Thyroid gland (tissue), 4 donors: ENCODE measurements at places on chromosomes 7 and 10. TPM values are rescaled to one million over a fixed set of nuclear protein-coding genes. Genes with fewer than 3 reads are reported as not detected.

GRCh38 chr7:24365606-24366005 lies 81.6 kb downstream of the NPY start:
- no peak overlapping the region for H3K4me3 ChIP-seq
- H3K4me1 ChIP-seq: no peaks in the 10 kb centered on the region
- no peaks in the 10 kb centered on the region for H3K27me3 ChIP-seq
- no peaks in the 10 kb centered on the region for H3K36me3 ChIP-seq
- no peak overlapping the region for H3K27ac ChIP-seq

GRCh38 chr7:31958226-31958625 lies 112.0 kb downstream of the PDE1C start:
- H3K4me1 ChIP-seq: no peaks in the 10 kb centered on the region
- no peak overlapping the region for H3K4me3 ChIP-seq
- no peaks in the 10 kb centered on the region for H3K27me3 ChIP-seq
- no peak overlapping the region for H3K27ac ChIP-seq

GRCh38 chr10:28429045-28429444 lies 103.9 kb upstream of the WAC start:
- H3K4me3 ChIP-seq: no peak overlapping the region
- no peaks in the 10 kb centered on the region for H3K27me3 ChIP-seq
- H3K4me1 ChIP-seq: no peaks in the 10 kb centered on the region
- H3K27ac ChIP-seq: no peak overlapping the region
- H3K36me3 ChIP-seq: no peaks in the 10 kb centered on the region

DNA sequence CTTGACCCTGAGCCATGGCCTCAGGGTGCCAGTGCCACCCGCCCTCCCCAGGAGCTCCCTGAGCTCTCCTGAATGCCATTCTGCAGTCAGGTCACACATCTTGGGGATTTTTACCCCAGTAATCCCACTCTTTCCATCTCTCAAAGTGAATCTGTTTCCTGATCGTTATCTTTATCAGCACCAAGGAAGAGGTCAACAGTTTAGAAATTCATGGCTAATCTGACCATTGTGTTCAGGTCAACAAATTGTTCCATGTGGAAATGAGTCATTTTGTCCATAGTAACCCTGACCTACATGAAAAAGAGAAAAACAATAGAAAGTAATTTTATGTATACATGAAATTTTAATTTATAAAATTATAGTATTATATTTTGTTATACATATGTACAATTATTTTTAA lies 28.8 kb upstream of the ZNF488 start:
- H3K36me3 ChIP-seq: no peaks in the 10 kb centered on the region
- H3K4me1 ChIP-seq: no peaks in the 10 kb centered on the region
- no peak overlapping the region for H3K27ac ChIP-seq

Gene TDRD1
- 0.67 TPM for total RNA-seq

GRCh38 chr10:99779335-99779734 lies 3.1 kb upstream of the ABCC2 start:
- no peak for DNase-seq
- H3K27me3 ChIP-seq: no peaks in the 10 kb centered on the region
- H3K4me3 ChIP-seq: no peak overlapping the region
- H3K4me1 ChIP-seq: no peaks in the 10 kb centered on the region
- no peaks in the 10 kb centered on the region for H3K36me3 ChIP-seq

GRCh38 chr7:156028521-156028920 lies 216.3 kb upstream of the SHH start:
- H3K27me3 ChIP-seq: no peaks in the 10 kb centered on the region
- H3K4me3 ChIP-seq: no peak overlapping the region
- no peaks in the 10 kb centered on the region for H3K36me3 ChIP-seq
- no peaks in the 10 kb centered on the region for H3K4me1 ChIP-seq

Gene SUFU
- total RNA-seq: 3.5 TPM

Gene CYP26A1
- not detected for total RNA-seq

Gene HTR5A
- total RNA-seq: not detected

Gene IGFBP1
- total RNA-seq: not detected

- H3K36me3 ChIP-seq: no peaks in the 10 kb centered on the region
- H3K27me3 ChIP-seq: no peaks in the 10 kb centered on the region
- no peak overlapping the region for H3K4me3 ChIP-seq
- no peaks in the 10 kb centered on the region for H3K4me1 ChIP-seq
- H3K27ac ChIP-seq: no peak overlapping the region
Measured at GRCh38 chr7:51079494-51079893, 237.1 kb downstream of the COBL start.

Gene WNT2
- 0.13 TPM for total RNA-seq

DNA sequence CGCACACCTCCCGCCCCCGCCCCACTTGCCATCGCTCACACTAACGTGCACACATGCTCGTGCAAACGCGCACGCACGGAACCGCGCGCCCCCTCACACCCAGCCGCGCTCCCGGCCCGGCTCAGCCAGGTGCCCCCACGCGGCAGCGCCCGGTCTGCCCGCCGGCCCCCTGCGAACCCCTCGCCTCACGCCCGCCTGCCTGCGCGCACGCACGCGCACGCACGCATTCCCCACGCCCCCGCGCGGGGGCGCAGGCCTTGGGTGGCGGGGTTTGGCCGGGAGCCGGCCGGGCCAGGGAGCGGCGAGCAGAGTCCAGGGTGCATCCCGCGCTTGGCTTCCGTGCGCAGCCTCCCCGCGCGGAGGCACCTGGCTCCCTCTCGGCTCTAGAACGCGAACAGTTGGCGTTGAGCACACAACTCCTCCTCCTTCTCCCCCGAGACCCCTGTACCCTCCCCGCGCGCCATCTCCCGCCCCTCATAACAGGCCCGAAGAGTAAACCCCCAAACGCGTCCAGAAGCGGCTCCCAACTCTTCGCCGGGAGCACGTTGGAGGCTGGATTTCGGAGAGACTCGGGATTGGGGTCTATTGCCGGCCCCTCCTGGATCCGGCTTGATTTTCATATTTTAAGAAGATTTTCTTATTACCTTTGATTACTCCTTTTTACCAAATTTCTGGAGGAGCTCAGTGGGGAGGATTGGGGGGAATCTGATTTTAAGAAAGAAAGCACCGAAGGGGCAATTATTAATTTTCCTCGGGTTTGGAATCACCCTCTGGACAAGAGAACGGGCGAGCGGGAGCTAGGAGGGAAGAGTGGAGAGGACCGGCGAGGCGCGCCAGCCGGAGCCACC lies 527 bp upstream of the SORCS3 start:
- DNase-seq: no peak
- H3K27me3 ChIP-seq: no peaks in the 10 kb centered on the region
- no peak overlapping the region for H3K4me3 ChIP-seq
- no peaks in the 10 kb centered on the region for H3K36me3 ChIP-seq
